ENCODE measurements at places on chromosomes 1 and 21.

GRCh38 chr1:112449630-112449983, 53.6 kb downstream of the CTTNBP2NL start:
- DNase-seq, result no peak

- no peak for DNase-seq
These were observed 153.1 kb upstream of the CXADR start for GRCh38 chr21:17359781-17360180.

- DNase-seq, result no peak
These were observed 23.8 kb downstream of the EIF2D start for GRCh38 chr1:206588492-206588891.

DNA sequence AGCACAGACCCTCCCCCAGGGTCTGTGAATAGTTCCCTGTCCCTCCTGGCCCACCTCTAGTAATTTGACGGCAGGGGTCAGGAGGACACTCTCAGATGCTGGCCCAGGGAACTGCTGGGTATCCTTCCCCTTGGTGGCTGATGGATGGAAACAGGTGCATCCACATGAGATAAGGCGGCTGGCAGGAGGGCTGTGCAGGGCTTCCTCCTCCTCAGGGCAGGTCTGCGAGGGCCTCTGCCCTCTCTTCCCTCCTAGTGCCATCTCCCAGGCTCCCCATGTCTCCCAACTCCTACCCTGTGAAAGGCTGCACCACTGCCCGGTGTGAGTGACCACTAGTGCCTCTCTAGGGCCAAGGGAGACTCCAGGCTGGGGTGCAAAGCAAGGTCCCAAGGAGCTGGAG, 123.9 kb downstream of the GLIS1 start:
- no peak for DNase-seq

DNA sequence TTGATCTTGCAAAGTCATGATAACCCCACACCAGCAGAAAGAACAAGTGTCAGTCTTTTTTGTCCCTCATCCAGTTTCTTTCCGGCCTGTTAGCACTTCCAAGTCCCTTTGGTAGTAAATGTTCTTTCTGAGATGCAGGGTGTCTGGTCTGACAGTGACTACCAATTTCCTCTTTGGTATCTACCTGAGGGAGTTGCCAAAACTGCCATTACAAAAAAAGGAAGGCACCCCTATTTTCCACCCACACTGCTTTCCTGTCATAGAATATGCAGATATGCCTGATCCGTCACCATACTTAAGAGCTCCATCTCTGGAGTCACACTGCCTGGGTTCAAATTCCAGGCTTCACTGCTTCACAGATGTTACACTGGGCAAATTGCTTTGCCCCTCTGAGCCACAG, 72.4 kb downstream of the ZNF281 start:
- DNase-seq, result no peak

- no peak for DNase-seq
These were observed 7.0 kb downstream of the KRTAP10-8 start for GRCh38 chr21:44618909-44619308.

GRCh38 chr1:245090491-245091090, 64.2 kb upstream of the KIF26B start:
- DNase-seq, result no peak

DNA sequence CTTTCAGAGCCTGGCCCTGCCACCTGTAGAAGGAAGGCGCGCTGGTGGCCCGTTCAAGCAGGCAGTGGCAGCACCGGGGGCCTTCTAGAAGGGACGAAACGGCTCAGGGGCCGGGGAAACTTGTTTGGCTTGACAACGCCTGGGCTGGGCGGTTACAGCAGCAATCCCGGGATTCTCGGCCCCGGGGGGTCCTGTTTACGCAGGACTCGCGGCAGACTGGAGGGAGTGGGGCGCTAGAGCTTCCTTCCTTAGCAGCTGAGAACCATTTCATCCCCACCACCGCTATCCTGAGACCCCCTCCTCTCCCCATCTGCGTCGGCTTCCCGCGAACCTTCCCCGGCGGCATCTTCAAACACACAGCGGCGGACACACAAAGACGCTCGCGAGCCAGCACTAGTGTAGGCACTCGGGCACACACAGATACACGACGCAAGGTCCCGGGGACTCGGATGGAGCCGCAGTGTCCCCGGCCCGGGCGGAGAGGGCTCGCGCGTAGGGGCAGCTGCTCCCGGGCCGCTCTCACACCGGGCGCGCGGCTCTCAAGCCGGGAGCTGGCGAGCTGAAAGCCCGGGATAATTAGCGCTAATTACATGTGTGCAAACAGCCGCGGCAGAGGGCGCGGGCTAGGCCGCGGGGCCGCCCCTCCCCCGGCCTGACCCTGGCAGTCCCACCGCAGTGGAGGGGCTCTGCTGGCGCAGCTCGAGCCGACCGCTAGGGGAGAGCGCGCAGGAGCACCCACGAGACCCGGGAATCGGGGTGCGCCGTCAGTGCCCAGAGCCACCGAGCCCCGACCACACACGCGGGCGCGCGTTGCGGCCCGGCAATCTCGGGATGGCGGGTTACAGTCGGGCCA, 271.4 kb downstream of the FOXD2 start:
- no peak for DNase-seq

DNA sequence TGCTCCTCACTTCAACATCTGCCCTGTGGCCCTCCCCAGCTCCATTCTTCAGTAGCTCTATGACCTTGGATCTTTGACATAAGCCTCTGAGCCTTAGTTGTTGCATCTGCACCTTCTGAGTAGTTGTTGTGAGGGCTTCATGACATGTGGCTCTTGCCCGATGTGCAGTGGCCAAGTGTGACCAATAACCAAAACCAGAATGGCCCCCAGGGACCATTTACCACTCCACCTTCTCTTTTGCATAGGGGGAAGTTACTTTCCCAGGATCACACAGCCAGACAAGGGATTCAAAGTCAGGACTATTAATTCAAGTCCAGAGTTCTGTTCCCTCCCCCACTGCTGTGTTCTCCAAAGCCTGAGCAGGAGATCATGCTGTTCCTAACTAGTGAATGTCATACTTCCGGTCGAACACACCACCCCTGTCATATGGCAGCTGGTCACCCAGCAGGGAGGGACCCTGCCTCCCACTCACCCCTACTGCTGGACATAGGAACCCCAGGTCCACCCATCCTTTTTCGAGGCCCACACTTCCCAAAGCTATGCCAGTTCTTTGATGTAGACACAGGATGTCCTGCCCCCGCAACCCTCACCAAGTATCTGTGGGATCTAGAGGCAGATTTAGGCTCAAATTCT, 4.0 kb downstream of the FGR start:
- DNase-seq, result no peak

GRCh38 chr1:71695821-71696220, 586.5 kb downstream of the NEGR1 start:
- DNase-seq, result no peak

DNA sequence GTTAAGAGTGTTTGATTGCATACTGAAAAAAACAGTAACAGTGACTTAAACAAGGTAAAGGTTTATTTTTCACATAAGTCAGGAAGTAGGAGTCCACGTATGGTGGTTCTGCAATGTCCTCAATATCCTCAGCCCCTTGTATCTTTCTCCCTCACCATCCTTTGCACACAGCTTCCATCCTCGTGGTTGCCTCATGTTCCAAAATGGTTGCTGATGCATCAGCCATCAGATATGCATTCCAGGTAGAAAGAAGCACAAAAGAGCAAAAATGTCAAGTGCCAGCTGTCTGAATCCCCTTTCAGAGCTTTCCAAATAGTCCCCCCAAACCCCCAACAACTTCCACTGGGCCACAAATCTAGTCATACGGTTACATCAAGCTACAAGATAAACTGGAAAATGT, 138.1 kb downstream of the SYF2 start:
- DNase-seq, result no peak

Measured in GOT3 (cell line).